ENCODE measurements at places on chromosomes 3 and 15.

DNA sequence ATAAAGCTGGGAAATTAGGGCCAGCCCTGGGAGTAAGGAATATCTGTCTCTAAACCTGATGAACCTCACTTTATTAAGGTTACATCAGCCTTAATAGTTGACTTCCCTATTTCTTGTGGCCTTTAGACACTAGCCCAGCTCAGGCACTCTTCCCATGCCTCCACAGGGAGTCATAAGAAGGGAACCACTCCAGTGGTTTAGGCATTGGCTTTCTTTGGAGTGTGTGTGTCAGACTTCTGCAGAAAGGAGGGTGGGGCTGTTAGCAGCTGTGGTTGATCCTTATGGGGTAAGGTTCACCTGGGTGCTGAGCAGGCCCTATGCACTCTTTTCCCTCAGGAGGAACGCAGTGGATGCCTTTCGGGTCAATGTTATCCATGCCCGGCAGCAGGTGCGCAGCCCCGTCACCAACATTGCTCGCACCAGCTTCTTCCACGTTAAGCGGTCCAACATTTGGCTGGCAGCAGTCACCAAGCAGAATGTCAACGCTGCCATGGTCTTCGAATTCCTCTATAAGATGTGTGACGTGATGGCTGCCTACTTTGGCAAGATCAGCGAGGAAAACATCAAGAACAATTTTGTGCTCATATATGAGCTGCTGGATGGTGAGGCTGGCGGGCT, 4.0 kb downstream of the AP2M1 start:
- no peak for DNase-seq

GRCh38 chr3:79887213-79887612, 119.4 kb upstream of the ROBO1 start:
- DNase-seq: no peak

DNA sequence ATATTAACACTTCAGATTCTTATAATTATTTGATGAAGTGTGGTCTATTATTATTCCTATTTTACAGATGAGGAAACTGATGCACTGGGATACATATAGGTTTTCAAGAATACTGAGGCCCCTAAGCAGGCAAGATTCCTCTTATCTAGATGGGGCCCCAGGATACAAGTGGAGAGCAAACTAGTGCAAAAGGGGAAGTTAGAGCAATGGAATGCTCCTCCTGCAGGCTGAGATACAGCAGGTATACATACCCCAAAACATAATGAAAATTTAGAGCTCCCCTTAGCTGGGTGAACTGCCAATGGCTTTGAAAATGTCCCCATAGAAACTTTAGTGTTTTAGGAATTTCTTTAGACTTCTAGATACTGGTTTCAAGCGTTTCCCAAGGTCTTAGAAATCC, 247.1 kb downstream of the CHST2 start:
- DNase-seq: no peak

- no peak for DNase-seq
Measured at GRCh38 chr3:55534876-55535275, 47.8 kb upstream of the WNT5A start.

DNA sequence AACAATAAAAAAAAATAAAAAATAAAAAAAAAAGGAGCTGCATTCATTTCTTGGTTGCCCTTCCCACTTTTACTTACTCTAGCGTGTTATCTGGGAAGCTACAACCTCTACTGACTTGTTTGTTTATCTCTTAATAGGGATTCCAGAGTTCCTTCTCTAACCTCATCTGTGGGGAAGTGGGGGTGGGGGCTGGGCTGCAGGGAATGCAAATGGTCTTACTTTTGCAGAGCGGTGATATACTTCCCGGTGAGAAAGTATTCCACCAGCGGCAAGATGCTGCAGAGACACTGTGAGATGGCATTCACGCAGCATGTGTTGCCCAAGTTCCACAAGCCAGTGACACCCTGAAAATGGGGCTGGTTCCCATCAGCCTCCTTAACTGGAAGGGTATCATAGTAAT, 2.1 kb downstream of the USP50 start:
- DNase-seq: no peak

- DNase-seq: no peak
Measured at GRCh38 chr15:42836251-42836650, 84.3 kb downstream of the TTBK2 start.

GRCh38 chr15:101246824-101247745, 4.8 kb downstream of the CHSY1 start:
- DNase-seq: no peak

DNA sequence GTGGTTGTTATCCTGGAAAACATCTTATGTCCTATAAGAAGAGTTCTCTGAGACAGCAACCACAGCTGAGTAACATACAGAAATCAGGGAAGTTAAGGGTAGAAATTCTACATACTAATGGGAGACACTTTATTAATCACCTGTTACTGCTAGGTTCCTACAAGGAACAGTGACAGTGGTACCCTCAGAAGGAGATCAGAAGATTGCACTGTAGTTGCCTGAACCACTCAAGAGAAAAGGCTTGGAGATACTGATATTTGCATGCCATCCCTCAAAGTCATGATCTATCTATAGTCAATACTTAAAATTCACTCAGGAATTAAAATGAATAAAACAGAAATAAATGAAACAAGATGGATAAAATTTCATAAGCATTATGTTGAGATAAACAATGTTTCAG, 136.0 kb downstream of the LMLN start:
- no peak for DNase-seq

- DNase-seq: no peak
Measured at GRCh38 chr3:138845771-138846173, 11.0 kb upstream of the PIK3CB start.

DNA sequence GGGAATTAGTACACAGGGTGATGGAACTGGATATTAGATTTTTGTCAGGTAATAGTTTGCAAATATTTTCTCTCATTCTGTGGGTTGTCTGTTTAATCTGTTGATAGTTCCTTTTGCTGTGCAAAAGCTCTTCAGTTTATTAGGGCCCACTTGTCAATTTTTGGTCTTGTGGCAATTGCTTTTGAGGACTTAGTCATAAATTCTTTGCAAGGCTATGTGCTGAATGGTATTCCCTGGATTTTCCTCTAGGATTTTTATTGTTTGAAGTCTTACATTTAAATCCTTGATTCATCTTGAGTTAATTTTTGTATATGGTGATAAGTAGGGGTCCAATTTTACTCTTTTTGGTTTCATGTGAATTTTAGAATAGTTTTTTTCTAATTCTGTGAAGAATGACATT, 111.3 kb downstream of the ARRDC4 start:
- no peak for DNase-seq

DNA sequence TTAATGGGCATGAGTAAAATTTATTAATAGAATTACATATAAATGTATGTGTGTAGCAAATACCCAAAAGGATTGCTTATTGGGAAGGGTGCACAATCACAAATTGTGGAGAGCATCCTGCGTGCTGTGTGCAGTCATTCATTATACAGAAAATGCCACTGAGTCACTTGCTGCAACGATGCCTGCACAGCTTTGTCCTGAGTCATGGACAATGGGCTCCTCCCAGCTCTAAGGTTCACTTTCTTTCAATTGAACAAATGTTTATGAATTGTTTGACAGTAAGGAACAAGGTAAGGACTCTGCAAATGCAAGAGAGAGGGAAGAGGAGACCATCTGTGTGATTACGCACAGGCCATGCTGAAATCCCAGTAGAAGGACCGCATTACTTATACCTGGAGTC, 18.7 kb downstream of the CFAP161 start:
- DNase-seq: no peak

DNA sequence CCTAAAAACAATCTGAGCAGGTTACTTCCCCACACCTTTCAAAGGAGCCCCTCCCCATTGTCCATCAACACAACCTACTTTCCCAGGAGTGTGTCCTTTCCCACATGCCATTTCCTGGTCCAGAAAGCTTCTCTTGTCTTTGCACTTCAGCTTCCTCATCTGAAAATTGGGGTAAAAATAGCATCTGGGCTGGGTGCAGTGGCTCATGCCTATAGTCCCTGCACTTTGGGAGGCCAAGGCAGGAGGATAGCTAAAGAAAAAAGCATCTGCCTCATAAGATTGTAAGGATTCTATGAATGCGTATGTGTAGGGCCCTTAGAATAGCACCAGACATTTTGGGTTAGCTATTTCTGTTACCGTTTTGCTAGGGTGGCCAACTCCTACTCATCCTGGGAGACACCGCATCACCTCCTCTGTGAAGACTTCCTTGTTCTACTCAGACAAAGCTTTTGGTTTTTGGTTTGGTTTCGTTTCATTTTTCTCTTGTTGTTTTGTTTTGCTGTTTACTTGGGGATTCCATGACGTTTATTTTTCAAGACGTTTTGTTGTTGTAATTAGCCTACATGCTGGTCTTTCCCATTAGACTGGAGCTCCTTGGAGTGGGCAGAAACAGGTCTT, 224.4 kb upstream of the TLE3 start:
- no peak for DNase-seq

GRCh38 chr3:187041362-187042307, 97.7 kb downstream of the RPL39L start:
- DNase-seq: no peak

GRCh38 chr3:143697975-143698374, 150.3 kb downstream of the SLC9A9 start:
- DNase-seq: no peak

GRCh38 chr3:182413682-182414081, 379.6 kb upstream of the ATP11B start:
- no peak for DNase-seq

- no peak for DNase-seq
Measured at GRCh38 chr3:102745881-102746280, 311.1 kb downstream of the ZPLD1 start.

DNA sequence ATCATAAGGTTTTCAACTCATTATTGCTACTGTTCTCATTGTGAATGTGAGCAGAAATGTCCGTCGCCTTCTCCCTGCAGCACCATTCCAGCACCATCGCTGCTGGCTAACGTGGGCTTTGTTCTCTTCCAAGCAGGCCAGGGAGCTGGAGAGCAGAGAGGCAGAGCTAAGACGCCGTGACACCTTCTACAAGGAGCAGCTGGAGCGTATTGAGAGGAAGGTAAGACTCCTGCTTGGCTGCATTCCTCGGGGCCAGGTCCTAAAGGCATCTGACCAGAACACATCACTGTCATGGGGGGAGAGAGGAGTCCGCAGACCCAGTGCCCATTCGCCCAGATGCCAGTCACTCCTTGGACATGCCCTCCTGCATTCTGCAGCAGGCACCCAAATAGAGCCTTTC, 130.4 kb upstream of the PLXNA1 start:
- no peak for DNase-seq

GRCh38 chr3:158005391-158006100, 100.7 kb downstream of the SHOX2 start:
- no peak for DNase-seq

- no peak for DNase-seq
Measured at GRCh38 chr3:180693656-180694055, 14.4 kb upstream of the CCDC39 start.

GRCh38 chr3:149299938-149300801, 33.3 kb downstream of the TM4SF18 start:
- DNase-seq: no peak

GRCh38 chr3:138389144-138389601, 40.8 kb downstream of the MRAS start:
- DNase-seq: no peak

DNA sequence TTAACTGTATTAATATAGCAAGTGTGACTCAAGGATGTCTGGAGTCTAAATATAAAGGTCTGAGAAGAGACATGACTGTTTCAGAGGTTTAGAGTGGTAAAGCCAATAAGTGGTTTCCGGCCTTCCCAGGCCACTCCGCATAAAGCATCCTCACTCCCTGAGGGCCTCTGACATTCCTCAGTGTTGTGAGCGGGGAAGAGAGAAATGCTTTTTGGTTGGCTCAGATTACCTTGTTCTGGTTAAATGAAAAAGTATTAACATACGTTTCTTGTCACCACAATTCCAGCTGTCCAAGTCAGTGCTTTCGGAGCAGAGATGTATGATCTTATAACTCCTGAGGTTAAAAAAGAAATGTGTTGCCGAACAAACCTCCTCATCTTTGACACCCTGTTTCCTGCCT, 103.8 kb downstream of the RBMS3 start:
- DNase-seq: no peak

- DNase-seq: no peak
Measured at GRCh38 chr3:43019006-43019809, 40.1 kb downstream of the GASK1A start.
